ENCODE measurements at places on chromosomes 2 and 18.

- DNase-seq: no peak
Measured at GRCh38 chr2:9811679-9812511, 31.4 kb upstream of the TAF1B start.

- no peak for DNase-seq
Measured at GRCh38 chr2:44948565-44949328, 7.2 kb downstream of the SIX3 start.

DNA sequence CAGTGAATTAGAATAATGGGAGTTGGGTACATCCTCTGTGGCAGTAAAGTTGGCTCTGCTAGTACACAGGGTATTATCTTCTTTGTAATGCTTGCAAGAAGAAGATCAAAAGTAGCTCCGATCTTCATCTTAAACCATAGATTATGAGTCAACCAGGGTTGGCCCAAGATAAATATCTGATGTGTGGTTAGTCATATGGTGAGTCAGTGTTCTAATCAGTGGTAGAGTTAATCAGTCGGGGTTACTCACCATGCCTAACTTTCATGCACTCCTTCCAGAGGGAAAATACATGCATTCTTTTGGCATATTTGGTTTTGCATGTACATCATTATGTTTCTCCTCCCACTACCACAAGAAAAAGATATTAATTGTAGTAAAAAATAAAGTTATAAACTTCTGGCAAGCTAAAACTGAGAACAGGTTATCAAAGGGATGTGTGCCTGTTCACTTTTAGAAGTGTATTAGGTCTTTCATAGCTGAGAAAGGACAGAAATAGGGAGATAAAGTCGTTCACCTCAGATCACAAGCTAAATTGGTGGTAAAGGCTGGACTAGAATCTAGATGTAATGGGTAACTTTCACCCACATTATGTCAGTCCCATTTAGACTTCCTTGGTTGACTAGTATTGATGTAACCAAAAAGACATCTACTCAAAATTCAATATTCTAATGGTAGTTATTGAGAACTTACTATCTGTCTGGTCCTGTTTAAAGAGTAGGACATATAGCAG, 684.4 kb downstream of the IRS1 start:
- DNase-seq: no peak

DNA sequence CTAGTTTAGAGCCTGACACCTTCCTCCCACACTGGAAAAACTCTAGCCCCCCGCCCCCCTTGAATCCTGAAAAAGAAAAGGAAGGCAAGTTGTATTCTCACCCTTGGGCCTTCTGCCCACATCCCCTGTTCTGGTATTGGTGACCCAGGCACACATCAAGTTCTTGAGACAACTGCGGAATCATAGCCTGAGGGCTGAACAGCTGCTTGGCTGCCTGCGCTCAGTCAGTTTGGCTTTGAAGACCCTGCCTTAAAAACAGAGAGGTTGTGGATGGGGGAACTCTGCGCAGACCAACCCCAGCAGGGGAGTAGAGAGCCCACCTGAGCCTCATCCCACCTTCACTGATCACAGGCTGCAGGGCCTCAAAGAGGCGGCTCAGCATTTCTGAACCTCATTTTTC, 229.2 kb downstream of the ANAPC1 start:
- DNase-seq: no peak

DNA sequence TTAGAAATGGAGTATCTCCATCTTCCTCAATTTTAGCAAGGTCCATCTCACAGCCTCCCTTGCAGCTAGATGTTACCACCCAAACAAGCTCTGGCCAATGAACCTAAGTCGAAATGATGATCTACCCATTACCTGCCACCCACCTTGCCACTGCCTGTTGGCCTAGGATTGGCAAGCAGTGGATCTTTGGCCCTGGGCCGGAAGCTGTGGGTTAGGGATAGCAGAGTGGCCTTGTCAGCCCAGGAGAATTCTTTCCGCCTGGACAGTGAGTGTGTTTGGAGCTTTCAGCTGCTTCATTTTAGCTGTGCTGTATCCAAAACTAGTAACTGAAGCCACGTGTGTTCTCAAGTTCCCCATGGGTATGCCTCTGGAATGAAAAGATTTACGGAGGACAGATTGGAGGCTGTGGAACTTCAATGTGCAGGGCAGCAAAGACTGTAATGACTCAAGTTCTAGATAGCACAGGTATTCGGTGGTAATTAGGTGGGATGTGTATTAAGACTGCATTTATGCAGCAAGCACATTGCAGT, 7.7 kb upstream of the PARD6G start:
- no peak for DNase-seq

- DNase-seq: no peak
Measured at GRCh38 chr2:174343343-174343622, 8.5 kb downstream of the SP9 start.

DNA sequence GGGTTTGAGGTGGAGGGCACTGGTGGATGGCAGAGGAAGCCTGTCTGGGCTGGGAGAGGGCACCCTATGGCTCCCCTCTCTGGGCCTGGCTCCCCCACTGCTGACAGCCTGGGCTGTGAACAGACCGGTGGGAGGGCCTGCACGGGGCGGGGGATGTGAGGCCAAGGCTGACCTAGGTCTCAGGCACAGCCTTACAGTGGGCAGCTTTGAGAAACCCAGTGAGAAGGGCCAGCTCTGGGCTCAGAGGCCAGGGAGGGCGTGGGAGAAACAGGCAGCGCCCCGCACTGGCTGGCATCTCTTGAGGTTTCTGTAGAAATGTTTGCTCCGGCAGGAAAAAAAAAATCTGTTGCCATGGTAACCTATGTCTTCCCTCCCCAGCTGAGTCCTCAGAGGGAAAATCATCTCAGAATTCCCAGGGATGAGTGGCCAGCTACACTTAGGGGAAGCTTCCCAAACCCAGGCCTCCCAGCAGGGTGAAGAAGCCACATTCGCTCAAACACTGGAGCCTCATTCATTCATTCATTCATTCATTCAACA, 71.7 kb upstream of the TAF1B start:
- DNase-seq: no peak

DNA sequence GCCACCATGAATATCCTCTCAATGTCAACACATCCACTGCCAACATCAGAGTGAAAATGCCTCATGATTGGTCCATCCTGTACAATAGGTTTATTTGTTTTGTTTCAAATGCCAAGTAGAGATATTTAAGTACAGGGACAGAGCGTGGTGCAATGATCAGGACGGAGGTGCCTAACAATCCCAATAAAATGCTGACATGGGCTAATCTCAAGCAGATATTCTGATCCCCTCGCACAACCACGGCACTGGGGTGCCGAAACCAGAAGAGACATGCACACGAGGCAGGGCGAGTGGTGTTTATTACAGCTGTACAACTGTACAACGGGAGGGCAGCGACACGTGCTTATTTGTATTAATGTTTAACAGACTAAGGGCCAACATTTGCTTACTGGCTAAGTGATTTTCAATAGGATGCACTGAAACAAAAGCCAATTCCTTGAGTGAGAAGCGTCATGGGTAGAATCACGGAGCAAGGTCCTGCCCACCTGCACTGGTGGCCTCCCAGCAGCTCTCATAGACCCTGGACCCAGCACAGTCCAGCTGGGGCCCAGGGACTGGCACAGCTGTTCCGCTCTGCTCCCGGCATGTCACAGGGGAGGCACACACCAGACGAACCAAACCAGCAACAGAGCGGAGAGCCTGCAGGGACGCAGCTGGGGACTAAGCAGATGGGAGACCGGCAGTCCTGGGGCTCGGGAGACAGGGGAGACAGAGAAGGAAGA, 101.4 kb downstream of the HDAC4 start:
- DNase-seq: no peak

GRCh38 chr18:9147440-9148202, 11.0 kb downstream of the ANKRD12 start:
- DNase-seq: peak; percentile 36

GRCh38 chr2:64866797-64867196, 122.4 kb upstream of the SLC1A4 start:
- no peak for DNase-seq

DNA sequence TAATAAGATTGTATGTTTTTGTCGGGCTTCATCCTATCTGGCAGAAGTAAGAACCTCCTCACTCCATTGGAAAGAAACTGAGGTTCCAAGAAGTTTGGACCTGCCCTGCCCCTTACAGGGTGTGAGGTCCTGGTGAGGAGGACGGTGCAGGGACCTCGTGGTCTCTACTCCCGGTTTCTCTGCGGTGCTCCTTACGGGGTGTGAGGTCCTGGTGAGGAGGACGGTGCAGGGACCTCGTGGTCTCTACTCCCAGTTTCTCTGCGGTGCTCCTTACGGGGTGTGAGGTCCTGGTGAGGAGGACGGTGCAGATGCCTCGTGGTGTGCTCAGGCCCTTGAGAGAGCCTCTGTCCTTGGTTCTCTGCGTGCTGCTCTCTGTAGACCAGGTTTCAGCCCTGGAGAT, 5.2 kb downstream of the CTDP1 start:
- no peak for DNase-seq

GRCh38 chr2:21763501-21763900, 639.7 kb downstream of the TDRD15 start:
- DNase-seq: no peak

- no peak for DNase-seq
Measured at GRCh38 chr2:25587361-25587760, 86.0 kb downstream of the DTNB start.

- DNase-seq: no peak
Measured at GRCh38 chr18:183769-184168, 25.4 kb downstream of the USP14 start.

- DNase-seq: no peak
Measured at GRCh38 chr2:223995569-223995968, 38.3 kb downstream of the MRPL44 start.

- DNase-seq: no peak
Measured at GRCh38 chr18:36630917-36631316, 197.9 kb downstream of the TPGS2 start.

- DNase-seq: no peak
Measured at GRCh38 chr18:59220784-59221765, 1.1 kb downstream of the GRP start.

- no peak for DNase-seq
Measured at GRCh38 chr2:46339200-46339599, 42.0 kb downstream of the EPAS1 start.

DNA sequence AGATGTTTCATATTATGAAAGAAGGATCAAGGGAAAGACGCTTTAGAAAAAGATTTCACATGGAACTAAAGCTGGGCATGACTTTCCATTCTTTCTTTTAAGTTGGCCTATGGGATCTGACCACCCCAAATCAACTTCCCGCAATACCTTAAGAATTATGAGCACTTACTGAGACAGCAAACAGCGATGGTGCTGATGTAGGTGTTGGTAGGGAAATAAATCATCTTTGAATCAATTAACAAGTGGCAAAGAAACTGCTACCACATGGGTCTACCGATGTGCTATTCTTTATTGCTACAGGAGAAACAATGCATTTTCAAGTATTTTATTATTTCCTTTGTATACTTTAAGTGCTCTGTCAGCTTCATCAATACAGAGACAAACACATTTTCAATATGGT, 239.6 kb downstream of the PIEZO2 start:
- no peak for DNase-seq

All from effector memory CD8-positive, alpha-beta T cell (primary cell).